ENCODE measurements at places on chromosomes 13 and 19.

DNA sequence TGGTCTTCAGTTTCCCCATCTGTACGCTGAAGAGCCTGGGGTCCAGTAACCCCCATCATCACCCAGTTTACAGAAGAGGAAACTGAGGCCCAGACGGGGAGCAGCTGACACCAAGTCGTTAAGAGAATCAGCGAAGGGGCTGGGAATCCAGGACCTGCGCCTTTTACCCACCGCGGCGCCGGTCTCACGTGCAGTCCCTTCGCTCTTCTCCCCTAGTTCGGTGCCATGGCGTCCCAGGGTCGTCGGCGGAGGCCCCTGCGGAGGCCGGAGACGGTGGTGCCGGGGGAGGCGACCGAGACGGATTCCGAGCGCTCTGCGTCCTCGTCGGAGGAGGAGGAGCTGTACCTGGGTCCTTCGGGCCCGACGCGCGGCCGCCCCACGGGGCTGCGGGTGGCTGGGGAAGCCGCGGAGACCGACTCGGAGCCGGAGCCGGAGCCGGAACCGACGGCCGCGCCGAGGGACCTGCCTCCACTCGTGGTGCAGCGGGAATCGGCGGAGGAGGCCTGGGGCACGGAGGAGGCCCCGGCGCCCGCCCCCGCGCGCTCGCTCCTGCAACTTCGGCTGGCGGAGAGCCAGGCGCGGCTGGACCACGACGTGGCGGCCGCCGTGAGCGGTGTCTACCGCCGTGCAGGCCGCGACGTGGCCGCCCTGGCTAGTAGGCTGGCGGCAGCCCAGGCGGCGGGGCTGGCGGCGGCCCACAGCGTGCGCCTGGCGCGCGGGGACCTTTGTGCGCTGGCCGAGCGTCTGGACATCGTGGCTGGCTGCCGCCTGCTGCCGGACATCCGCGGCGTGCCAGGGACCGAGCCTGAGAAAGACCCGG, 698 bp downstream of the BLOC1S3 start:
- DNase-seq, result no peak

GRCh38 chr13:51714663-51715168, 89.2 kb downstream of the DHRS12 start:
- DNase-seq, result no peak

DNA sequence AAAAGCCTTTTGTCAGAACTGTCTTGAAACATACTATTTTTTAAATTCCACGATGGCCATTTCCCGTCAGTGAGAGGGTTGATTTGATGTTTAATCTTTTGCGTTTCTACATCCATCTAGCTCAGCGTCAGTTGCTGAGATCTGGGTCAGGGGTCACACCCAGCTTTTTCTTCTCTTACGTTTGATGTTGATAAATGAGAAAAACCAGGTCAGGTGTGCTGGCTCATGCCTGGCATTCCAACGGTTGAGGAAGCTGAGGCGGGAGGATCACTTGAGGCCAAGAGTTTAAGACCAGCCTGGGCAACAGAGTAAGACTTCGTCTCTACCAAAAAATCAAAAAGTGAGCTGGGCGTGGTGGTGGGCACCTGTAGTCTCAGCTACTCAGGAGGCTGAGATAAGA, 168.9 kb downstream of the PTPRS start:
- DNase-seq, result no peak

- peak; percentile 51 for DNase-seq
Observed at GRCh38 chr13:19864746-19865309, 1.4 kb upstream of the ZMYM5 start.

- DNase-seq, result no peak
Observed at GRCh38 chr13:75139291-75139690, 342.7 kb downstream of the TBC1D4 start.

- DNase-seq, result no peak
Observed at GRCh38 chr19:33690378-33691029, 68.8 kb downstream of the CHST8 start.

DNA sequence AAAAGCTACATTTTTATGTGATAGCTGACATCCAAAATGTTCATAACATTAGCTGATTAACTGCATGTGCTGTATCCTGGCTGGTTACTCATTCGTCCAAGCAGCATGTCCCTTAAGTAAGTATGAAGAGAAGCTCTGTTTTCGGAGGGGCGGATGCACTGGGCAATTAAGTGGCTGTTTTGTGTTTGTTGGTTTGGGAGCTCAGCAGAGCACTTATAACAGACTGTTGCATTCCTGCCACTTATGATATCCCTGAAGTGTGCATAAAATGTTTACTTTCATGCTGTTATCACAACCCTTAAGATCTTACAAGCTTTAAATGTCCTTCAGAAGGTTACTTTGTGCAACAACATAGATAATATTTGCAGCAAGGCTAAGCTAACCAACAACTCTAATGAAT, 264.1 kb downstream of the NALCN start:
- no peak for DNase-seq

DNA sequence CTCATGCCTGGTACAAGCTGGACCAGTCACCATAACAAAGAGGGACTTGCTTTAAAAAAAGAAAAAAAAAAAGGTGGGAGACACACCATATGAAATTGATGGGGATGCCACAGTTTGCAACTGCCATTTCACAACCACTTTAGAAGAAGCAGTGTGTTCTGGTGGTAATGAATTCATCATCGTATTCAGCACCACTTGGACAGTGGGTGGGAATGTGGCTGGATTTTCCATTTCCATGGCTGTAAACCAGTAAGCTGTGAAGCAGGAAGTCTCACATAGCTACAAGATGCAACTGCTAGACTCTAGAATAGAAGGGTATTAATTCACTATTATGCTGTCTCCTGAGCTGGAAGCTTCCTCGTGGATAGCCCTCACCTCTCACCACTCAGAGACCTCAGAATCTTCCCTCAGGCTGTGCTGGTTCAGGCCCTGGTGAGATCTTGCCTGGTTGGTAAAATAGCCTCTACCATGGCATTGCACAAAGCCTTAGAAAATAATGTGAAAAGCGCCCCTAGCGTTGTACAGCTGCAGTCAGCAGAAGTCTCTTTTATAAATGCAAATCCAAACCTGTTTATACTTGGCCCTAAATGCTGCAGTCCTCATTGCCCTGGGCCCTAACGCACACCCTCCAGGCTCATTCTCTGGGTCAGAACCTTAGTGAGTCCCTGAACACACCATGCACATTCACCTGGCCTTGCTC, 150.7 kb downstream of the KCTD15 start:
- no peak for DNase-seq

- DNase-seq, result no peak
Observed at GRCh38 chr13:41505209-41505835, 48.0 kb downstream of the RGCC start.

- no peak for DNase-seq
Observed at GRCh38 chr13:85420136-85420535, 379.1 kb downstream of the SLITRK6 start.

DNA sequence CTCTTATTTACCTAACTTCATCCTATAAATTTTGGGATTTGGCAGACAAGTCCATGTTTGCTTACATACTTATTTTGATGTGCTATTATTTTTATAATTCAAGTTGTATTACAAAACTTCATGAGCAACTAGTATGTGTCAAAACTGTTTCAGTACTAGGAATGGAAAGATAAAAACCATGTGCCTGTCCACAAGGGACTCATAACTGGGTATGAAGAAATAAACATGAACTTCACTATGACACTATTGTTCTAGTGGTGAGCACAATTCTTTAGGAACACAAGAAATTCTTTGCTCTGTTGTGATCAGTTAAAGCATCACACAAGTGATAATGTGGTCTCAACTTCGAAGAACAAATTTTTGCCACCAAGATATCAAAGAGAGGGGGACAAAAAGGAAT, 97.5 kb upstream of the FBXL3 start:
- no peak for DNase-seq

DNA sequence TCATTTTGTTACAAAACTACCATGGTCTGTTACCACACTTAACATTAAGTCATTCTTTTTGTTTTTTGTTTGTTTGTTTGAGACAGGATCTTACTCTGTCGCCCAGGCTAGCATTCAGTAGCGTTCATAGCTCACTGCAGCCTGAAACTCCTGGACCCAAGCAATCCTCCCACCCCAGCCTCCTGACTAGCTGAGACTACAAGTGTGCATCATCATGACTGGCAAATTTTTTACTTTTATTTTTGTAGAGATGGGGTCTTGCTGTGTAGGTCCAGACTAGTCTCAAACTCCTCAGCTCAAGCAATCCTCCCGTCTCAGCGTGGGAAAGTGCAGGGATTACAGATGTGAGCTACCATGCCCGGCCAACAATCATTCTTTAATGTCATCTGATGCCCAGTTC, 3.3 kb downstream of the ALDH16A1 start:
- no peak for DNase-seq

- no peak for DNase-seq
Observed at GRCh38 chr13:80584306-80584705, 243.4 kb upstream of the SPRY2 start.

- no peak for DNase-seq
Observed at GRCh38 chr13:33326246-33326645, 40.7 kb upstream of the STARD13 start.

- no peak for DNase-seq
Observed at GRCh38 chr13:94296471-94296870, 183.0 kb downstream of the DCT start.

- DNase-seq, result no peak
Observed at GRCh38 chr13:79404361-79404760, 1.7 kb downstream of the RBM26 start.

DNA sequence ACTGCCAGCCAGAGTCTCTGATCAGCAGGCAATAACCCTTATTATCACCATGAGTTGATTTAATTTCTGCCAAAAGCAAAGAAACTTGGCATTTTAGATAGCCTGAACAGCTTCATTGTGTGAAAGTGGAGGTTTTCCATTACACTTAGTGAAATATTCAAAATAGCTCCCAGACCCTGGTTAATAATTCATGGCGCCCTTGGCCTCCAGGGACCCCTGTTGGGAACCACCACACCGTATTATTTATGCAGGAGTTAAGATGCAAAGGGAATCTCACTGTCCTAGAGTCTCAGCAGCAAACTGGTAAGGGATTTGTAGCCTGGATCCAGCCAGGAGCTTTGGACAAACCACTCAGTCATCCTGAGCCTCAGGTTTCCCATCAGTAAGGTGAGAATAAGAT, 110.0 kb upstream of the PABPC3 start:
- DNase-seq, result no peak

- DNase-seq, result no peak
Observed at GRCh38 chr13:46492946-46493345, 60.0 kb upstream of the LRCH1 start.

- DNase-seq, result no peak
Observed at GRCh38 chr19:53158119-53158656, 665 bp downstream of the ZNF347 start.

GRCh38 chr19:29379257-29380021, 146.4 kb upstream of the VSTM2B start:
- DNase-seq, result no peak

- no peak for DNase-seq
Observed at GRCh38 chr19:28960586-28960985, 252.4 kb downstream of the UQCRFS1 start.

DNA sequence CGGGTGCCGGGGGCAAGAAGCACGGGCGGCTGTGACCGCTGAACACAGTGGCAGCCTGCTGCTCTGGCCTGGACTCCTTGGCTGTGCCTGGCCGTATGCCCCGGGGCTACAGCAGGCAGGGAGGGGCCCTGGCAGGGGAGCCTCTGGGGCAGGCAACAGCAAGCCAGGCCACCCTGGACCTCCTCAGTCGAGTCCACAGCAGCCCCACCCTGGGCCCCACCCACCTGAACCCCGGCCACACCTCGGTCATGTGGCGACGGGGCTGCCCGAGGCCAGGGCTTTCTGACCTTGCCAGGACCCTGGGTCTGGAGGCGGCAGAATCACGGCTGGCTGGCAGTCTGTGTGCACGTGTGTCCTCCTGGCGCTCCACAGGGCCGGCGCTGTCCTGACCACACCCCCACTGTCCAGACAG, 8.7 kb downstream of the CILP2 start:
- no peak for DNase-seq

- no peak for DNase-seq
Observed at GRCh38 chr13:90032841-90033493, 1314.5 kb upstream of the MIR17HG start.

DNA sequence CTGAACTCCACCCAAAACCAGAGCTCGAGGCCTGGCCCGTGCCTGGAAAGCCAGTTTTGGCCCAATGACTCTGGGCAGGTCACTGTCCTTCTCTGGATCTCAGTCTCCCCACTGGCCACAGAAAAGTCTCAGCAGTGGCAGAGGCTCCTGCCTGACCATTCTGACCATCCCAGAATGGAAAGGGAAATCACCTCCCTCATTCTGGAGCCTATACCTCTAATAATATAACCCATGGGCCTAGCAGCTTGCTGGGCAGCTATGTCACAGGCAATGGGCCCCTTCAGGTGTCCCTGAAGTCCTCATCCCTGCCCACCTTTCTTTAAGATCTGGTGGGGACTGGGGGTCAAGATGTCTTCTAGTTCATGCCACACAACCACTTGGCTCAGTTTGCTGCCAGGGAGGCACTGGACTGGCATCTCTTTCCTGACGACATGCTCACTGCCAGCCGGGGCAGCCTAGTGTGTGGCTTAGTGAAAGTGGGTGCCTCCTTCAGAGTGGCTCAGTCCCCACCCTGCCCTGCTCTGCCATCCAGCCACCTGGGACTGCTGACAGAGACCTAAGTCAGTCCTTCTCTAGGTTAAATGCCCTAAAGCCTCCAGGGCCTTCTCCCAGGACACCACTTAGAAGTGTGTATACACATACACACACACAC, 62.6 kb downstream of the AP1M1 start:
- no peak for DNase-seq

- DNase-seq, result no peak
Observed at GRCh38 chr13:20359335-20359734, 127.2 kb upstream of the GJB6 start.

DNA sequence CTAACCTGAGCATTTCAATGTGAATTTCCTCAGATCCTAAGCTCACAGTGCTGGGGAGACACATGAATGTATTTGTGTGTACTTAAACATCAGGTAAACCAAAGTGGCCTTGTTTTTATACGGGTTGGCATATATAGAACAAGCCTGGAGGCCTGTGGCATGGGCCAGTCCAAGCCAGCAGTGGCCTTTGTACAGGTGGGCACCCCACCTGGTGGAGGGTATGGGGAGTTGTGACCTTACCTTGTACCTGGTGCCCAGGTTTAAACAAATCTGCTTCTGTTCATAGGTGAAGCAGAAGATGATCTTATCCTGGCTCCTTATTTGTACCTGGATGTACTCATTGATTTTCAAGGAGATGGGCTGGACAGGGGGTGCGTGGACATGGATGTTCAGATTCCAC, 71.0 kb downstream of the ERICH6B start:
- no peak for DNase-seq

- no peak for DNase-seq
Observed at GRCh38 chr13:29597706-29598105, 2.2 kb upstream of the SLC7A1 start.

DNA sequence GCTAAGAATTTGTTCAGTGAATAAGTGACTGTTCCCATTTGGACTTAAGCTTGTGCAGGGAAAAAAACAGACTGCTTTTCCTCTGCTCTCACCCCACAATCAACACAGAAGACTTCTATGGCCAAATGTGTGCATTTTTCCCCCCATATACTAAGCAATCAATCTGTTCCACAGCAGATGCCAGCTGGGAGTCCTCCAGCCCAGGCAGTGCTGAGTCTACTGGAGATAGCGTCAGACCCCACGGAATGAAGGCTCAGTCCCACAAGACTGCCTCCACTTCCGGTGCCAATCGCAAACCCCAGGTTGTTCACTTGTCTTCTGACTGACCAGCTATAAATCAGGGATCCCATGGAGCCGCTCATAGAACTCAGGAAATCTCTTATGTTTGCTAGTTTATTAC, 69.5 kb upstream of the ANKRD10 start:
- no peak for DNase-seq

- no peak for DNase-seq
Observed at GRCh38 chr19:33400856-33401682, 27.6 kb downstream of the CEBPG start.

GRCh38 chr19:33159893-33160292, 28.0 kb downstream of the WDR88 start:
- no peak for DNase-seq
